Thyroid gland (tissue), 4 donors: ENCODE measurements at places on chromosomes 7 and 10. TPM values are rescaled to one million over a fixed set of nuclear protein-coding genes. Genes with fewer than 3 reads are reported as not detected.

The AKR1C4 gene
- not detected for total RNA-seq

The GHITM gene
- total RNA-seq = 165 TPM

The SORCS3 gene
- not detected for total RNA-seq

The PRKG1 gene
- total RNA-seq = 46.8 TPM

The GRM3 gene
- total RNA-seq = not detected

The OR2A25 gene
- total RNA-seq = not detected

The FEZF1 gene
- not detected for total RNA-seq

The EPDR1 gene
- 66.9 TPM for total RNA-seq

The EPO gene
- total RNA-seq = not detected

The SHTN1 gene
- 31.7 TPM for total RNA-seq

The FAM25C gene
- total RNA-seq = not detected

The SPDYE6 gene
- not detected for total RNA-seq

The RFC2 gene
- 12.6 TPM for total RNA-seq

The AUTS2 gene
- total RNA-seq = 16.5 TPM

The VENTX gene
- total RNA-seq = not detected

The UNCX gene
- total RNA-seq = not detected

The RPA3 gene
- total RNA-seq = 21.9 TPM

The PLXDC2 gene
- total RNA-seq = 91.0 TPM

The AKR1D1 gene
- not detected for total RNA-seq

The GBX1 gene
- total RNA-seq = not detected

The INHBA gene
- total RNA-seq = 1.3 TPM

The UCN3 gene
- not detected for total RNA-seq

The FXYD4 gene
- total RNA-seq = not detected

The SEMA3E gene
- total RNA-seq = 1.3 TPM

The KAZALD1 gene
- total RNA-seq = 9.9 TPM

The CALHM1 gene
- total RNA-seq = not detected

The FAM237B gene
- not detected for total RNA-seq

The SLC39A12 gene
- total RNA-seq = not detected

The CALN1 gene
- total RNA-seq = 0.33 TPM

The SVIL gene
- total RNA-seq = 176 TPM

The SKIDA1 gene
- total RNA-seq = 8.9 TPM

The INA gene
- total RNA-seq = 0.17 TPM

The METTL27 gene
- total RNA-seq = 16.3 TPM

The PLA2G12B gene
- not detected for total RNA-seq

The GATA3 gene
- 3.8 TPM for total RNA-seq

The PNLIPRP3 gene
- total RNA-seq = not detected

The TBC1D12 gene
- total RNA-seq = 28.2 TPM

The DYDC2 gene
- not detected for total RNA-seq

The BUD23 gene
- total RNA-seq = 58.3 TPM

The THNSL1 gene
- total RNA-seq = 9.7 TPM

The FAM20C gene
- total RNA-seq = 14.0 TPM

The PRRT4 gene
- total RNA-seq = not detected

The MBL2 gene
- not detected for total RNA-seq

The NEBL gene
- 269 TPM for total RNA-seq

The NAT16 gene
- not detected for total RNA-seq

The RAMP3 gene
- 58.9 TPM for total RNA-seq

The BAIAP2L1 gene
- 15.3 TPM for total RNA-seq

The CTAGE15 gene
- total RNA-seq = 3.3 TPM

The SUN3 gene
- not detected for total RNA-seq

The CYP2C8 gene
- total RNA-seq = 3.4 TPM

The MRLN gene
- total RNA-seq = not detected

The TRPV6 gene
- 1.6 TPM for total RNA-seq

The ITGB8 gene
- total RNA-seq = 19.0 TPM

The CALHM3 gene
- total RNA-seq = not detected

The CELF2 gene
- 55.4 TPM for total RNA-seq

The SPDYE5 gene
- not detected for total RNA-seq

The AKR1E2 gene
- 18.5 TPM for total RNA-seq
